ENCODE measurements at places on chromosomes 5 and 9.
A peak's percentile ranks its signal among the peaks of the same experiment; 100 is the strongest.

- DNase-seq, result no peak
Observed at GRCh38 chr5:128684961-128685360, 146.9 kb upstream of the FBN2 start.

DNA sequence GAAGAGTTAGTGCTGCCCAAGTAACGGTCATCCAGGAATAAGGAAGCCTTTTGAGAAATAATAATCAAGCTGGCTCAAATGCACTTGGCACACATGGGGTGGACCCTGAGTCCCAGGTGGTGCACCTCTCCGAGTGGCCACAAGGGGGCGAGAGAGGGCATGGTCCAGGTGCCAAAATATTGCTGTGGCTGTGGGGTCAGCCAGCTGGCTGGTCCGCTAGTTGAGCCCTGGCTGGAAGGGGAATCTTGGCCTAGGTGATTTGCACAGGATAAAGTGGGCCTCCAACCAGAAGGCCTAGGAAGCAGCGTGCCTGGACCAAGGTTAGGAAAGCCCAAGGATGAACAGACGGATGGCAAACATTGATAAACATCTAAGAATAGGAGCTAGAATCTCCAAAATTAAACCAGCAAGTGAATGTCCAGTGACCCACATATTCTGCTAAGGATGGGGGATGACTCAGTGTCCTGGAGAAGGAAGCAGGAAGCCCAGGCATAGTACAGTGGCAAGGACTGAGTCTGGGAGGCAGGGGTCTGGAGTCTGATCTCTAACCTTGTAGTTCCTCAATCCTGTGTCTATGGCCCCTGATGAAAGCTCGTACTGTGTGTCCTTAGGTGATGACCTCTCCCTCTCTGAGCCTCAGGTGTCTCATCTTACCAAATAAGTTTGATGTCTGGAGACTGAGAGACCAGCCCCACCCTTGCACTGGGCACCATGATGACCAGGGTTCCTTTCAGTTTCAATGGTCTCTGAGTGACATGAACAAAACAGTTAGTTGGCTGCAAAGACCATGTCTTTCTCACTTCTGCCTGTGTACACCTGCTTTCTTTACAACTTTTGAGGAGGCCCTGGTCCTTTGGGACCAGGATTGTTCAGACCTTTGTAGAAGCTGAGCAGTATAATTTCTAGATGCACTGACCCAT is 19.2 kb upstream of the SHB start:
- peak; percentile 58 for DNase-seq

DNA sequence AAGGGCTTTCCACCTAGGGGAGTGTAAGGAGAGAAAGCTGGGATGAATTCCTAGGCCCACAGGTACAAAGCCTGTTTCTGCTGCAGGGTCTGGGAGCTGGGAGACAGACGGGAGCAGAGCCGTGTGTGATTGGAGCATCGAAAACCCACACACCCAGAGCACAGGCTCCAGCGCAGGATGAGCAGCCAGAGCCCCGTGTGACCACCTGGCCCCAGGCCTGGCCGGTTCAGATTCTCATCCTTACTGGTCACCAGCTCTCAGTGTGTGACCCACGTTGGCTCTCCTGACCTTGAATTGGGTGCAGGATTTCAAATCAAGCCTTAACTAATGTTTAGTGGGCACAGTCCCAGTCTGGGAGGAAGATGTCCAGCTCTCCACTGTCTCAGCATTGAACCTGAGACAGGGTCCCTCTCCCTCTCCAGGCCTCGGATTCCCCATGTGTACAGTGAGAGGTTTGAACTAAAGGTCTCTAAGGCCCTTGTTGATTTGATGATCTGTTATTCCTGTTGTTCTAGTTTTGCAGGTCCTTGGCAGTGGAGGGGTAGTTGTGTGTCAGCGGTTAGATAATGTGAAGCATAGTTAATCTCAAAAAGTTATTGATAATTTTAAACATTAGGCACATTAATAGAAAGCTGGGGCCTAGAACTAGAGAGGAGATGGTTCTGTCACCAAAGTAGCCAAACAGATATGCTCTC is 50.1 kb downstream of the PPARGC1B start:
- no peak for DNase-seq

- DNase-seq, result no peak
Observed at GRCh38 chr5:132391247-132391646, 21.7 kb downstream of the SLC22A5 start.

- no peak for DNase-seq
Observed at GRCh38 chr9:92745881-92746280, 18.8 kb downstream of the BICD2 start.

DNA sequence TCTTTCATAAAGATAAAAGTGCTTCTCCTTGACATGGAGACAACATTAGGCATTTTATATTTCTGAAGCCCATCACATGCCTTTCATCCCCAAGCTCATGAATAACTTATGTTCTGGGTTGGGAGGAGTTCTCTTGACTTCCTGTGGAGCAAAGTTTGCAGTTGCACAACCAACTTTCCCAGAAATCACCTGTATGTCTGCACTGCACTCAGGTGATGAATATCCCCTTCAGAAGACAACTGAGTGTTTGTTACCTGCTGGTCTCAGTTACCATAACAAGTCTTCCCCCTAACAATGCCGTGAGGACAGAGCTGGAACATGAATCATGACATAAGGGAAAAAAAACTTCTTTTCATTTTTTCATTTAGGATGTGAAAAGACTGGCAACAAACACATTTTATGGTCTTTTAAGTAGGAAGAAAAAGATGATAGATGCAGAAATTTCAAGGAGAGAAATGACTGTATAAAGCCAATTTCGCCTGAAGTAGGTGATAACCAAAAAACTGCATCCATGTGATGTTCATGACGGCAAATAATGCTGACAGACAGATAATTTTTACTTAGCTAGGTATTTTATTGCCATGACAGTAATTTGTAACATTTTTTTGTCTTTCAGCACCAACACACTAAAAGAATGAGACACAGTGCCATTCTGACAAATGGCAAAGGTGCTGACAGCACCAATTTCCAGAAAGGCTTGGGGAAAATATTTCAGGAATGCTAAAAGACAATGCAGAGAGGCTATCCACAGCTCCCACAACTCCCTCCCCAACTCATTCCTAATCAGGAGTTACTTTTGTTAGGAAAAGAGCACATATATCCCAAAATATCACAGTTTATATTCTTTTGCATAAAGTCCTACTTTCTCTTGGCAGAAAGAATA is 656.3 kb downstream of the PRELID2 start:
- no peak for DNase-seq

- no peak for DNase-seq
Observed at GRCh38 chr9:98811051-98811650, 3.7 kb downstream of the GALNT12 start.

GRCh38 chr5:56802205-56802604 is 13.1 kb upstream of the MAP3K1 start:
- no peak for DNase-seq

GRCh38 chr9:86655147-86655546 is 292.2 kb downstream of the GAS1 start:
- DNase-seq, result no peak

GRCh38 chr5:89080467-89081116 is 197.6 kb upstream of the MEF2C start:
- no peak for DNase-seq

Data from stimulated activated CD4-positive, alpha-beta T cell treated with anti-CD3 and anti-CD28 coated beads, Interleukin-15, amount 100 ng/mL, for 1 hour (primary cell).